ENCODE measurements at places on chromosomes 3 and 15. TPM values are rescaled to one million over a fixed set of nuclear protein-coding genes. Genes with fewer than 3 reads are reported as not detected.

GCSAM gene
- 3.5 TPM for total RNA-seq

MNS1 gene
- 0.44 TPM for total RNA-seq

SIN3A gene
- 97.5 TPM for total RNA-seq

BCHE gene
- not detected for total RNA-seq

PAQR9 gene
- total RNA-seq: not detected

SLC7A14 gene
- not detected for total RNA-seq

GABRG3 gene
- not detected for total RNA-seq

REC114 gene
- total RNA-seq: not detected

INO80 gene
- total RNA-seq: 39.2 TPM

CEMIP gene
- total RNA-seq: 0.03 TPM

CCDC54 gene
- not detected for total RNA-seq

CHRNB4 gene
- total RNA-seq: not detected

FBXL2 gene
- total RNA-seq: not detected

CACNA2D2 gene
- total RNA-seq: 0.78 TPM

INSYN1 gene
- total RNA-seq: not detected

SPATA12 gene
- total RNA-seq: not detected

HACL1 gene
- 21.4 TPM for total RNA-seq

UBA7 gene
- total RNA-seq: 97.5 TPM

ISL2 gene
- 1.3 TPM for total RNA-seq

SPPL2A gene
- 100 TPM for total RNA-seq

LMCD1 gene
- total RNA-seq: 0.83 TPM

ALCAM gene
- 25.2 TPM for total RNA-seq

ACP3 gene
- total RNA-seq: not detected

LRRIQ4 gene
- total RNA-seq: 0.10 TPM

KATNBL1 gene
- 37.6 TPM for total RNA-seq

BFSP2 gene
- total RNA-seq: not detected

STRIT1 gene
- not detected for total RNA-seq

SKOR1 gene
- 0.21 TPM for total RNA-seq

COL6A5 gene
- total RNA-seq: 0.16 TPM

BLM gene
- total RNA-seq: 64.3 TPM

GOLGA8J gene
- total RNA-seq: not detected

KBTBD12 gene
- not detected for total RNA-seq

MKRN2OS gene
- total RNA-seq: not detected

PARL gene
- total RNA-seq: 93.7 TPM

MYH15 gene
- total RNA-seq: 0.10 TPM

MPI gene
- total RNA-seq: 62.8 TPM

GP9 gene
- not detected for total RNA-seq

ATG3 gene
- total RNA-seq: 66.2 TPM

ZNF502 gene
- total RNA-seq: 0.54 TPM

ZPLD1 gene
- total RNA-seq: not detected

GXYLT2 gene
- not detected for total RNA-seq

THBS1 gene
- total RNA-seq: 3.2 TPM
